ENCODE measurements at places on chromosomes 4 and X.

DNA sequence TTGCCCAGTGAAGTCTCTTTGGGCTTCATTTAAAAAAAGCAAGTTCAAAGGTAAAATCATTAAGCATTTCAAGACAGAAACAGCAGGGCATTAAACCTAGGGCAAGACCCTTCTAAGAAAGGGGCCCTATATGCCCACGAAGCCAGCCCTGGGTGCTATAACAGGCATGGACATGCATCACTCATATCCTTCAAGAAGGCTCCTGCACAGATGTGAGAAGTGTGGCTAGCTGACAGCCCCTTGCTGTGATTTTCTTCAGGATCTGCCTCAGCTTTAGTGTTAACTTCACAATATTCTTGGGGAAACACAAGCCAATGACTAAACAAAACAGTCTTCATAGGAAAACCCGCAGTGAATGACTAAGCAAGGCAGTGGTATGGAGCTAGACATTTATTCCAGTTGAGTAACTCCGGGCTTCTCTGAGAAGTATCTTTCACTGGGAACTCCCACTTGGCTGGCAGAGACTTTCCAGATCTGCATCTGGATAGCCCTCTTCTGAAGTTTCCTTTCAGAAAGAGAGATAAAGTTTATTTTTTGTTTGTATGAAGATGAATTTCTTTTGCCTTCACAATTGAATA lies 11.9 kb upstream of the MAOA start:
- DNase-seq, result peak; percentile 66

DNA sequence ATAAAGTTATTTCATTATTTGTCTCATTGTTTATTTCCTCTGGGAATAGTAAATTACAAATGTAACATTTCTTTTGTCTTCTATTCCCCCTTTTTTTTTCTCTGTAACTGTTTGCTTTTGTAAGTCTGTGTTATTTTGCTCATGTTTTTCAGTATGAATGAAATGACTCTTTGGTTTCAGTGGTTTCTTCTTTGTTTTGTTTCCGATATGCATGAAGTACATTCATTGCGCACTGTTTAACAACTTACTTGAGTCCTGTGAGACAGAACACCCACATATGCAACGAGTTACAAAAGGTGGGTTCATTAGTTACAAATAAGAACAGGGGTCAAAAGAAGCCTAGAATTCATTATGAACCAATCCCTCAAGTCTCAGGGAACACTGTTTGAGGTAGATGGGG lies 175.0 kb upstream of the UGT8 start:
- DNase-seq, result no peak

GRCh38 chrX:27254656-27255055 lies 208.5 kb downstream of the PPP4R3C start:
- no peak for DNase-seq

DNA sequence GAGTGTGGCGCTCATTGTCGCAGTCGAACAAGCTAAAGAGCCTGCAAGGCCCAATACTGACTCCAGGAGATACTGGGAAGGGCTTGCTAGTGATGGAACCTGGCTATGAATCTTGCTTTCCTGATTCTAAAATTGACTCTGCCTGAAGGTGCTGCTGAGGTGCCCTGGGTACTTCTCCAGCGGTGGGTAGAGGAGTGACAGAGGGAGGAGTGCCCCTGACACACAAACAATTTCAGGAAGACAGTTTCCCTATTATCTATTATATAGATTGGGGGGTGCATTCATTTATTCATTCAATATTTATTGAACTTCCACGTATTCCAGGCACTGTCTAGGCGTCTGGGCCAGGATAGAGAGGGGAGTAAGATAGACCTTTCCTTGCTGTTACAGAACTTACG lies 339.2 kb upstream of the GATB start:
- DNase-seq, result no peak

DNA sequence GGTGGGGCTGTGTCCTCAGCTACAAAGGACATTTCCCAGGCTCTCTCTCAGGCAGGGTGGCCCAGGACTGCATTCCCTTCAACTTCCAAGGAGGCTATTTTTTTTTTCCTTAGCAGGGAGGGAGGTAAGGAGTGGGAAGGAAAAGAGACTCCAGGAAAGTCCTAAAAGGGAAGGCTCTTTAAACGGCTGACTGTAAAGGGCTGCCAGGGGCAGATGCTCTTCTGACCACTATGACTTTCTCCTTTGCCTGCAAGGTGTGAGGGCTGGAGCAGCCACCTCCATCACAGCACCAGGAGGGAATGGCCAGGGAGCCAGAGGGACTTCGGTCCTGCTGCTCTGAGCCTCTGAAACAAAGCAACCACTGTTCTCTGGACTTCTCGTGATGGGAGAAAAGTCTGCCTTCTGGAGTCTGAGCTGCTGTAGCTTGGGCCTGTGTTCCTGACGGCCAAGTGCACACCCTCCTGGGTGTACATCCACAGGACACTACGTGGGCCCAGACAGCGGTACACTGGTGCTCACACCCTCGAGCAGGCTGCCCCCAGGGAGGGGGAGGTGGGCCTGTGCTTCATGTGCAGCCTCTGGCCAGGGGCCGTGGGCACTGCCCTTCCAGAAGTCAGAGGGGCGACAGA lies 17.9 kb downstream of the NAT8L start:
- DNase-seq, result no peak

- DNase-seq, result no peak
Observed at GRCh38 chrX:123425904-123426303, 241.8 kb downstream of the GRIA3 start.

DNA sequence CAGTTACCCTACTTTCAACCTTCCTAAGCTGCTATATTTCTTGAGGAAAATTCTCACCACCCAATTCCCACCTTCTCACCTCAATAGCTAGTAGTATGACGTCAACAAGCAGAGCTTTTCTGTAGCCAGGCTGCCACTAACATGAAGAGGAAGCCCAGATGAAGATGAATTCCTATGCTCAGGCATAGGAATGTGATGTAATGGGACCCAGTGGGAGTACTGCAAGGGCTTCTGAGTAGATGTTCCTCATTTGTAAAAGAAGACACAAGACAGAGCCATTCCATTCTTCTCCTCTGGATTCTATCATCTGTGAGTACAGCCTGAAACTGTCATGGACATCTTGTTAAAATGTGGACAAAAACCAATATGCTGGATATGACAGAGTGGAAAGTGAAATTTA lies 81.6 kb upstream of the KLF3 start:
- no peak for DNase-seq

DNA sequence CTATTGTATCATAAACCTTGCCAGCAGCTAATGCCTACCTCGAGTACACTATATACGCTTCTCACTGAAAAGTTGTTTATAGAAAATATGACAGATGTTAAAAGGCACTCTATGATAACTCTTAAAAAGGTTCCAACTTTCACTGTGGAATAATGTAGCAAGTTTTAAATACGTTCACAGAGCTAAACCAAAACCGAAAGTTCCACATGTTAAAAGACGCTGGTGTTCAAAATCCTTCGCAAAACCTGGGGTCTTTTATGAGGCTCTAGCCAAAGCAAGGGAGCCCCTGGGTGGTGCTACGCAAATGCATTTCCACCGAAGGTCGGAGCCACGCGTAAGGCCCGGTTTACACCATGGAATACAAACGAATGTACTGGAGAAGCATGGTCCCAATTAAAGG lies 103.7 kb upstream of the TENM3 start:
- no peak for DNase-seq

DNA sequence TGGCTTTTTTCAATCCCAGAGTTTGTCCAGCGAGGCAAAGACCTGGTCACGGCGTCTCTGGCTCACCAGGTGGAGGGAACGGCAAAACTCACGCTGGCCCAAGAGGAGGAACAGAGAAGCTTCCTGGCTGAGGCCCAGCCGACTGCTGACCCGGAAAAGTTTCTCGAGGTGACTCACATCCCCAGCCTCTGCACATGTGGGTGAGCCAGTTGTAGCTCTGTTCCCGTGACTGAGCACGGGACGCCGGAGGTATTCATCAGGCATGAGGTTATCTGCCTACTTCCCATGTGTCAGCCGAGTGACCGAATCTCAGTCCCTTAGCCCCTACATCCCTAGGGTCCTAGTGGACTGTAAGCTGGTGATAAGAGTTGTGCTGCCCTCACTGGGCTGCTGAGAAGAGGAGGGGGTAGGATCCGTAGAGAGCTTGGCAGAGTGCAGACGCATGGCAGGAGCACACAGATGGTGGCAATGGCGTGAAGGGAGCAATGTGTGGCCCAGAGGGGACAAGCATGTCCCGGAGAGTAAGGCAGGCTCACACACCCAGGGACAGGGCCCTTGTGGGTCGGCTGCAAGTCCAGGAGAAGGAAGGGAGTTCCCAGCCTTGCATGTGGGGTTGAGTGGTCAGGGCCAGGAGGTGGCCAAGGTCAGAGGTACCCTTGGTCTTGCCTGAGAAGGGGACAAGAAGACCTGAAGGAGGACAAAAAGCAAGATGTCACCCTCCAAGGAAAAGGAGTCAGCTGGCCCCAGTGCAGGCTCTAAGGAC lies 42.9 kb downstream of the EVC start:
- peak; percentile 83 for DNase-seq

- DNase-seq, result no peak
Observed at GRCh38 chrX:18591834-18592233, 80.1 kb downstream of the RS1 start.

Measured in Caki2 (cell line).